Activated T-cell treated with anti-CD3 and anti-CD28 coated beads, Interleukin-2, amount 50 U/mL, for 72 hours (primary cell): ENCODE measurements at places on chromosomes 3 and 15. TPM values are rescaled to one million over a fixed set of nuclear protein-coding genes. Genes with fewer than 3 reads are reported as not detected.

The CAND2 gene
- 1.2 TPM for total RNA-seq

The CASR gene
- 0.17 TPM for total RNA-seq

The SLC27A2 gene
- total RNA-seq = 33.5 TPM

The AGBL1 gene
- total RNA-seq = not detected

The BOC gene
- 0.31 TPM for total RNA-seq

The SNX22 gene
- 0.74 TPM for total RNA-seq

The ONECUT1 gene
- not detected for total RNA-seq

The ARNT2 gene
- total RNA-seq = 0.19 TPM

The SAMMSON gene
- not detected for total RNA-seq

The SNX1 gene
- 113 TPM for total RNA-seq

The SETMAR gene
- total RNA-seq = 10.6 TPM

The IL17RE gene
- total RNA-seq = 0.94 TPM

The MUC4 gene
- total RNA-seq = 0.42 TPM

The PLIN1 gene
- 1.3 TPM for total RNA-seq

The INKA1 gene
- 1.5 TPM for total RNA-seq

The AHSG gene
- total RNA-seq = 0.14 TPM

The ALPK3 gene
- total RNA-seq = 0.46 TPM

The GPR160 gene
- 13.3 TPM for total RNA-seq

The MRPS22 gene
- total RNA-seq = 61.7 TPM

The TRIM42 gene
- total RNA-seq = not detected

The ALG1L2 gene
- total RNA-seq = not detected

The PHLDB2 gene
- total RNA-seq = 2.5 TPM

The KCNMB2 gene
- not detected for total RNA-seq

The DPPA2 gene
- total RNA-seq = not detected

The CCDC13 gene
- 0.32 TPM for total RNA-seq

The GPR149 gene
- not detected for total RNA-seq

The A4GNT gene
- not detected for total RNA-seq

The CPB1 gene
- total RNA-seq = not detected

The ZNF770 gene
- 46.9 TPM for total RNA-seq

The MUC20 gene
- 7.8 TPM for total RNA-seq

The FBLN2 gene
- total RNA-seq = 1.1 TPM

The KIF23 gene
- total RNA-seq = 51.5 TPM

The NCKIPSD gene
- total RNA-seq = 27.7 TPM

The RCCD1 gene
- total RNA-seq = 26.2 TPM

The FEZF2 gene
- total RNA-seq = not detected

The ROBO2 gene
- total RNA-seq = not detected

The PXK gene
- 79.0 TPM for total RNA-seq

The ANKUB1 gene
- total RNA-seq = not detected

The LEKR1 gene
- total RNA-seq = 1.7 TPM

The SOX2 gene
- total RNA-seq = 0.16 TPM

The MED12L gene
- total RNA-seq = 5.8 TPM

The GOLGA8O gene
- total RNA-seq = 2.8 TPM

The ISY1 gene
- 68.9 TPM for total RNA-seq

The RTF1 gene
- total RNA-seq = 33.5 TPM

The MYRIP gene
- total RNA-seq = not detected

The RPS17 gene
- 2,812 TPM for total RNA-seq

The ABI3BP gene
- not detected for total RNA-seq
